ENCODE measurements at places on chromosomes 1 and 21. TPM values are rescaled to one million over a fixed set of nuclear protein-coding genes. Genes with fewer than 3 reads are reported as not detected.

- no peak for DNase-seq
Observed at GRCh38 chr1:25245809-25246599, 1.2 kb downstream of the RSRP1 start.

- no peak for DNase-seq
Observed at GRCh38 chr1:200401263-200401662, 8.6 kb downstream of the ZNF281 start.

DNA sequence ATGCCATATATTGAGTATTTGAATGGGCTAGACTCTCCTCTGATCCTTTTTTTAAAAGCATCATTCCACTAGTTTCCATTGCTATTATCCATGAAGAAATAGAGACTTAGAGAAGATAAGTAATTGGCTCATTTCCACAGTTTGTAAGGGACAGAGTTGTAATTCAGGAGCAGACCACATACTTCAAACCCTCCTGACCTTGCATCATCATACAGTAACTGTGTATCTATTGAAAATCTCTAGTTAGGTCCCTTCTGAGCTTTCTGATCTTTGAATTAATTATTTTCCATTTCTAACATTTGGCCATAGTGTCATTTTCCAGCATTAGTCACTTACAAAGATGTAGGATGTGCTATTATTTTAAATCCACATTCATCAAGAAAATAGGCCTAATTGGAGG, 386.5 kb upstream of the ST6GALNAC5 start:
- DNase-seq: no peak

DNA sequence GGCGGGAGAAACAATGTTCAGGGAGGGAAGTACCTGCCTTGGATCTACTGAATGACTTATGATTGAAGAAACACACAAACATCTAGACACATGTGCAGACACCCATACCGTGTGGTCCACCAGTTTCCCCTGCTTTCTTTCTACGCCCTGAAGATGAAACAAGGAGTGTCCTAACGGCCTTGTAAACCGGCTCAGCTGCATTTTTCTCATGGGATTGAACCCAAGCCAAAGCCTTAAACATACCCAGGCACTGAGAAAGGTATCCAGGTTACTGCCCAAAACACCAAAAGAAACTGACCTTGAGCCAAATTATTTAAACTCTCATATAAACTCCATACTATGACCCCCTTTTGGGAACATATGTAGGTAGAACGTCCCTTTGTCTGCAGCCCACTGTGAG, 630.0 kb upstream of the RGS18 start:
- DNase-seq: no peak

GRCh38 chr1:55957276-55957675, 622.1 kb downstream of the PLPP3 start:
- no peak for DNase-seq

GRCh38 chr1:184260382-184260781, 126.4 kb upstream of the C1orf21 start:
- no peak for DNase-seq

GRCh38 chr1:56339786-56340465, 239.4 kb downstream of the PLPP3 start:
- DNase-seq: no peak

GRCh38 chr1:233544304-233544703, 69.6 kb upstream of the KCNK1 start:
- no peak for DNase-seq

DNA sequence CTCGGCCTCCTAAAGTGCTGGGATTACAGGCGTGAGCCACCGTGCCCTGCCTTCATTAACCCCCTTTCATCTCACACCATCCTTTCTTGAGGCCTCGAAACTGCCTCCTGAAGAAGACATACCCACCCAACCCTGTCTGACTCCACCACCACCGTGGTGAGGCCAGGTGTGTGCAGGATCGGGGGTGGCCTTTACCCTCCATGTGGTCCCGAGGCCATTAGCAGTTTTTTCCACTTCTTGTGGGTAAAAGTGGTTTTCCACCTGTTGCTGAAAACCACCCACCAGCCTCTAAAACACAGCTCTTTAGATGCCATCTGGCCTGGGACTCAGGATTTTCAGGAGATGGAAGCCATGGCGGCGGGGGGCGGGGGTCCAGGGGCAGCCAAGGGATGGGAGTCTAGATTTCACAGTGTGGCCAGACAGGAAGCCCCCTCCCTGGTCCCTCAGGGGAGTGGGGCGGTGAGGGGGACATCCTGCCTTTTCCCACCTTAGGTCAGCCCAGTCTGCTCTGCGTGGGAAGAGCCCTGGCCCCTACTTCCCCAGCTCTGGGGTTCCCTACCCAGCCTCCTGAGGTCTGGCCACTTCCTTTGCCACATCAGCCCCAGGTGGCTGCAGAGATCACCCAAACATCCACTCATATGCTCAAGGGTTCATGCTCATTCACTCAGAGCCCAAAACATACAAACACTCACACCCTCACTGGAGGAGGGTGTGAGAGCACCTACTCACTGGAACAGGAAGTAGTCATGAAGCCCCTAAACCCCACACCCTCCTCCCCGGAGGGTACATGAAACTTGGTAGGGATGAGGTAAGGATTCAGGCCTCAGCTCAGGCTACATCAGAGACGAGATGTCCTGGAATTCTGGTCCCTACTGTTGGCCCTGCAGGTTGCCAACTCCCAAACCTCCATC, 2.3 kb downstream of the FGR start:
- no peak for DNase-seq

GRCh38 chr1:192053531-192053971, 104.7 kb upstream of the RGS18 start:
- DNase-seq: no peak

DNA sequence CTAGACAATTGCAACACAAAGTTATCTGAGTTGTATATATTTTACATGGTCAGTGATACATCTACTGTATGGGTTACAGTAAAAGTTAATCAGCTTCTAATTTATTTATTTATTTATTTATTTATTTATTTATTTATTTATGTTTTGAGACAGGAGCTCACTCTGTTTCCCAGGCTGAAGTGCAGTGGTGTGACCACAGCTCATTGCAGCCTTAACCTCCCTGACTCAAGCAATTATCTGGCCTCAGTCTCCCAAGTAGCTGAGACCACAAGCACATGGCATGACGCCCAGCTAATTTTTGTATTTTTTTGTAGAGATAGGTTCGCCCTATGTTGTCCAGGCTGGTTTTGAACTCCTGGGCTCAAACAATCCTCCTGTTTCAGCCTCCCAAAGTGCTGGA, 241.6 kb downstream of the PTPRC start:
- DNase-seq: no peak

DNA sequence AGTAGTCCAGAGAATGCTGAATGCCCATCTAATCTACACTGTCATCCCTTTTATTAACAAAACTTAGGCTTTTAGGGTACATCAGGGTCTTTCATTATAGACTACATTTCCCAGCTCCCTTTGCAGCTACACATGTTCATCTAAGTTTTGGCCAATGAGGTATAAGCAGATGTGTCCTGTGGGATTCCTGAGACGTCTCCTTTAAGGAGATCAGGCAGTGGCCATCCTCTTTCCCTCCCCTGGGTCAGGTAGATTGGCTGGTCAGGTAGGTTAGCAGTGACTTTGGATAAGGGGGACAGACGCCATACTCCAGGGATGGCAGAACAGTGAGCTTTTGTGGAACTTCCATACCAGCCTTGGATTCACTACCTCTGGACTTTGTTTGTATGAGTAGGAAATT, 188.3 kb downstream of the FGGY start:
- no peak for DNase-seq

GRCh38 chr1:230220907-230221306, 153.9 kb downstream of the GALNT2 start:
- no peak for DNase-seq

- DNase-seq: no peak
Observed at GRCh38 chr1:81424061-81424460, 376.7 kb upstream of the ADGRL2 start.

- no peak for DNase-seq
Observed at GRCh38 chr1:63004868-63005267, 220.9 kb downstream of the ATG4C start.

- DNase-seq: no peak
Observed at GRCh38 chr1:64540265-64540791, 70.4 kb downstream of the CACHD1 start.

DNA sequence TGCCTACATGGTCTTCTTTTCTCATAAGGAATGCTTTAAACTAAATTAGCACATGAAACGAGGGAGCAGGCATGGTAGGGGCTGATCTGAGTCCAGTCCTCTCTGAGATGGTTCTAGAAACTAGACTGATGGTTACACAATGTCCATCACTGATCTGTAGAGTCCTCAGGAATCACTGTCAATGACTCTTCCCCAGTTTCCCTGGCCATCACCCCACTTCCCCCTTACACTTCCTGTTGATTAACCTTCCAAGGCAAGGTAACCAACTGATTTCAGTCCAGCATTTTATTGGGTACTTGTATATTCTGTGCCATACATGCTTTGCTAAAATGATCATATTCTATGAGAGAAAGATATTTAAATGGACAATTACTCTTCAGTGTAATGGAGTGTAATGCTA, 100.6 kb upstream of the ARTN start:
- DNase-seq: no peak

- DNase-seq: no peak
Observed at GRCh38 chr1:232474826-232475225, 155.1 kb downstream of the SIPA1L2 start.

DNA sequence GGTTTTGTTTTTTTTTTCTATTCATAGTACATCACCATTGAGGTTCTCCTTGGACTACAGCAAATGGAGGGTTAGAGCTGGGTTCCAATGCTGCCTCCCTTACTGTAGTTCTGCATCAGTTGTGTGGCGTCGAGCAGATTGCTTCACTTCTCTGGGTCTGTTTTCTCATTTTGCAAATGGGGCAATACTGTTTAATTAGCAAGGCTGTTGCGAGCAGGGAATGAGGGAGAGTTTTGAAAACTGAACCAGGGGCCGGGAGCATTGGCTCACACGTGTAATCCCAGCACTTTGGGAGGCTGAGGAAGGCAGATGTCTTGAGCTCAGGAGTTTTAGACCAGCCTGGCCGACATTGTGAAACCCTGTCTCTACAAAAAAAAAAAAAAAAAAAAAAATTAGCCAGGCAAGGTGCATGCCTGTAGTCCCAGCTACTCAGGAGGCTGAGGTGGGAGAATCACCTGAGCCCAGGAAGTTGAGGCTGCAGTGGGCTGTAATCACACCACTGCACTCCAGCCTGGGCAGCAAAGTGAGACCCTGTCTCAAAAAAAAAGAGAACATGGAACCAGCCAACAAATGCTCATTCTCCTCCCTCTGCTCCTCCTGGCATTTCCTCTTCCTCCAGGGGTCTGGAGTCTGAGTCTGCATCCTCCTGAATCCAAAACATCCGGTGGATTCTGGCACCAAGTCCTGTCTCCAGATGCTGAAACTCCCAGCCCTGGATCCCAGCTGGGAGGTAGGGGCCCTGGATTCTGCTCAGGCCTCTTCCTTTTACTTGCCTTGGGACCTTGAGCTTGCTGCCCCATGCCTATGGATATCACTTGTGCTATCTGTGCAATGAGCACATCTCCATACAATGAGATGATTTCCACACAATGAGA, 3.7 kb upstream of the PLOD1 start:
- peak; percentile 73 for DNase-seq

DNA sequence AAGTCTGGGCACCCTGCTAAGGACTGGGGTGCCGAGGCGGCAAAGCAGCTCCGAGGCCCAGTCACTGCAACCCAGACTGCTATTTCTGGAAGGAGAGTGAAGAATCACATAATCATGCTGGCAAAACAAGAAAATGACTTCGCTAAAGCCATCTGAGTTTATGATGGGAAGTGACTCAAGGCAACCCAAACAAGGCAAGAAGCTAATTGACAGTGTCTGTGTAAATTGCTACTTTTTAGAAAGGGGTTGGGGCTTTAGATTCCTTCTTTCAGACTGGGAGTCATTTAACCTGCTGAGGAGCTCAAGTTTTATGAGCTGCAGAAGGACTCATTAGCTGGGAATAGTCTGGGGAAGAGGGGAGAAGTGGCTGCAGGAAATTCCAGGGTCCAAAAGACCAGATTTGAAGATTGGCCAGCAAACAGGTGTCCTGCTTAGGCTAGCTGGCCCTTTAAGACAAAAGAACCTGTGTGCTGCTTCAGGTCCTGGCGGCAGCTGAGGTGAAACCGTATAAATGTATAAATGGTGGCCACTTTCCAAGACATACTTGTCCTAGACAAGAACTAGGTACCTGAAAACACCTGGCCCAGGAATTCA, 28.1 kb downstream of the TSHB start:
- no peak for DNase-seq

GRCh38 chr1:218090459-218090858, 194.6 kb upstream of the RRP15 start:
- DNase-seq: no peak

- no peak for DNase-seq
Observed at GRCh38 chr1:24923485-24924113, 6.5 kb downstream of the RUNX3 start.

DNA sequence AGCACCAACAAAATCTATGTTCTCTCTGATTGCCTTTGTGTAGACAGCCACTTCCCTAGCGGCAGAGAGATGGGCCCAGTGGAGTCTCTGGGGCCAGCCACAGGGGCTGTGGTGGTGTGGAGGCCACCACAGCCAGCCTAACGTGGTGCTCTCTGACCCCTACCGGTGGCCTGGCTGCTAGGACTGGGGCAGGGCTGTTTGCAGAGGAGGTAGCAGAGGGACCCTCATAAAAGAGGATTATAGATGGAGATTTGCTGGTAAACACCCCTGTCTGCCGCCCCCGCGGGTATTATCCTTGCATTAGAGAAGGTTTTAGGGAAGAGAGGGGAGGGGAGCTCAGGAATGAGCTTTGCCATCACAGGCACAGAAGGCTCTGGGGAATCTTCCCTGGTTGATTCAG, 310.3 kb upstream of the VAMP3 start:
- no peak for DNase-seq

DNA sequence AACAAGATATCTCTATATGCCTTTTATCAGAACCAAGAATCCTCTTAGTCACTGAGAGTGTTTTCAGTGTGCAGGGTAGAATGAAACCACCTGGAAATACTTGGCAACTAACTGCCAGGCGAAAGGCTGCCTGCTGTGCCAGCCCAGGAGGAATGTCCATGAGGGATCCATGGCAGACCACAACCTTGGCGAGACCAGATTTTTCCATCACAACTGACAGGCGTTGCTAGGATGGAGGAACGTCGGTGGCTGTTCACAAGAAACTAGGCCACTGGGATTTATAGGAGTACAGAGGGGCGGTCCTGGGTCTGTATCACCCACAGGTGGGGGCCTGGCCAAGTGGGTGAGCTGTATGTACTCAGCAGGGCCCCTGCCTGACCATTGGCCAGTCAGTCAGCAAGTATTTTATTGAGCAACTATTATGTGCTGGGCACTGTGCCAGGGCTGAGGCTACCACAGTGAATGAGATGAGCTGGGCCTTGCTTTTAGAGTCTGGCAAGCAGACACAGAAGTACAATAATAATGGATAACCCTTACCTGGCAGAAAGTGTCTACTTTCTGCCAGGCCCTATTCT, 199.4 kb downstream of the FOXD2 start:
- DNase-seq: no peak

The TBX19 gene
- polyA plus RNA-seq: 2.0 TPM

The CIART gene
- polyA plus RNA-seq: 1.7 TPM

The RNF220 gene
- 43.0 TPM for polyA plus RNA-seq

The STIL gene
- polyA plus RNA-seq: 0.49 TPM

The LRRC39 gene
- 3.0 TPM for polyA plus RNA-seq

The HEYL gene
- polyA plus RNA-seq: 12.0 TPM

The ZBED6 gene
- polyA plus RNA-seq: 1.1 TPM
